ENCODE measurements at places on chromosomes 5 and 9. TPM values are rescaled to one million over a fixed set of nuclear protein-coding genes. Genes with fewer than 3 reads are reported as not detected.
A peak's percentile ranks its signal among the peaks of the same experiment; 100 is the strongest.

Gene SHROOM1
- 5.2 TPM for total RNA-seq

Gene MCTP1
- 23.8 TPM for total RNA-seq

Gene DMGDH
- total RNA-seq, result 3.6 TPM

Gene NUDT12
- total RNA-seq, result 10.1 TPM

Gene TAF1L
- total RNA-seq, result not detected

Gene TMC1
- total RNA-seq, result 1.00 TPM

Gene PCDHGB4
- 4.8 TPM for total RNA-seq

Gene ERAP2
- 4.8 TPM for total RNA-seq

Gene LHFPL2
- total RNA-seq, result 44.4 TPM

Gene NUP214
- total RNA-seq, result 40.8 TPM

GRCh38 chr5:123075521-123076163, 13.4 kb upstream of the PRDM6 start:
- DNase-seq, result no peak

- no peak for DNase-seq
Measured at GRCh38 chr5:52947208-52947607, 41.9 kb upstream of the ITGA2 start.

- DNase-seq, result peak; percentile 95
Measured at GRCh38 chr5:136087961-136088871, 44.4 kb upstream of the SMAD5 start.

- DNase-seq, result no peak
Measured at GRCh38 chr5:137126829-137127228, 372.3 kb downstream of the SPOCK1 start.

DNA sequence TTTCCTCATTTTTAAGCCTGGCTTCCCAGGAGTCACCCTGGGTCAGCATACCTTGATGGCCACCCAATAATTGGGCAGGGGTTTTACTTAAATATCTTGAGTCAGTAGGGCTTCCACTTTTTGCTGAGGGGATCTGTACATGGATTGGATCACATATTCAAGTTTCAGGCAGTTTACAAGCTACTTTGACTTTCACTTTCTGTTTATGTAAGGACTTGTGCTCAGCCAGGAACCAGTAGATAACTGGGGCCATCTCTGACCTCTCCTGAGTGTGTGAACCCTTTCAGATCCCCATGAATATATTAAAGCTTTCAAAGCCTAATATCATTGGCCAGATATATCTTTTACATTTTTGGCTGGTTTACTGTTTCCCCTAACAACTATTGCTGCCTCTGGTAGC, 45.1 kb downstream of the SLCO6A1 start:
- DNase-seq, result no peak

DNA sequence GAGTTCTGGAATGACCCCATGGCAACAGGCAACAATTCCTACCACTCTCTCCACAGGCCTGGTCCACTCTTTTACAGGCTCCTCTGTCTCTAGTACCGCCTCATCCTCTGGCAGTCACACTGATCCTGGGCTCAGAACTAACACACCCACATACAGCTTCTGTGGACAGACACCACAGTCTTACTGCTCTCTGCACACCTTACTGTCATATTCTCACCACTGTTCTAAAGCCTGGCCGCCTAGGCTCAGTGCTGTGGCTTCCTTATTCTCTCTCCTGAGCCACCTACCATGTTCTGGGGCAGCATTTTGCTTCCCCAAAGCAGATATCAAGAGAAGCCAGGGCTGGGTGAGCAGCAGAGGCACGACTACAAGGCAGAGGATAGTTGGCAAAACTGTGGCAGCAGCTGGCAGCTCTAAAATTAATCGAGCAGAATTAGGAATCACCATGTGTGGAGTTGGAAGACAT, 14.8 kb downstream of the REEP5 start:
- DNase-seq, result no peak
